ENCODE measurements at places on chromosomes 1 and 21.
A peak's percentile ranks its signal among the peaks of the same experiment; 100 is the strongest.

DNA sequence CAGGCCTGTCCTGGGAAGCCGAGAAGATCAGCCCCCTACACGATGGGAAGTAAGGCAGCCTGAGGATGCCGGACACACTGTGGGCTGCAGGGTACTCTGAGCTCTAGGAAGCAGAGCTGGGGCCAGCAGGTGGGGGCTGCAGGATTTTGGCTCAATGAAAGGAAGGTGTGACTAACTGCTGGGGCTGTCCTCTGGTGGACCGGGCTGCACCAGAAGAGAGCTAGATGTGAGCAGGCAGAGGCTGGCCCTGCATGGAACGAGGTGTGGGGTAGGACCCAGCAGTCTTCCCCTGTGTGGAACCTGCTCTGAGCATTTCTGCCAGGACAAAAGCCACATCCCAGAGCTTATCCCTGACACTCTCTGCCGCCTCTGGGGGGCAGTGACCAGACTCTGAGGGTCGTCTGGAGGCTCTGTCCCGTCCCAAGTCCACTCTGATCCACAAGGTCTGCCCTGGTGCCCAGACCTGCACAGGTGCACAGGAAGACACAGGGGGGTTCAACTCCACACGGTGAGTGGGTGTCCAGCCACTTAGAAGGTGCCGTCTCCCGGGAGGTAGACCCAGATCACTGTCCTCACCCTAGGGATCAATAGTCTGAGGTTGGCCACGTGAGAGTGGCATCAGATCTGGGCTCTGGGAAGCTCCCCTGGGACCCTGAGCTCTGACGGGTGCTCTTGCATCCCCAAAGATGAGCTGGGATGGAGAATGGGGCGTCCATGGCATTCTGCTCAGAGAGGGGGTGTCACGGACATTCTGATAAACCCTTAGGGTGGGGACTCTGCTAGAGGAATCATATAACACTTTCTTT is 187.6 kb upstream of the VAMP3 start:
- DNase-seq = no peak

- DNase-seq = peak; percentile 42
Observed at GRCh38 chr1:42931108-42931539, 27.5 kb downstream of the SLC2A1 start.

GRCh38 chr1:34460193-34460592 is 283.5 kb downstream of the C1orf94 start:
- DNase-seq = peak; percentile 6

DNA sequence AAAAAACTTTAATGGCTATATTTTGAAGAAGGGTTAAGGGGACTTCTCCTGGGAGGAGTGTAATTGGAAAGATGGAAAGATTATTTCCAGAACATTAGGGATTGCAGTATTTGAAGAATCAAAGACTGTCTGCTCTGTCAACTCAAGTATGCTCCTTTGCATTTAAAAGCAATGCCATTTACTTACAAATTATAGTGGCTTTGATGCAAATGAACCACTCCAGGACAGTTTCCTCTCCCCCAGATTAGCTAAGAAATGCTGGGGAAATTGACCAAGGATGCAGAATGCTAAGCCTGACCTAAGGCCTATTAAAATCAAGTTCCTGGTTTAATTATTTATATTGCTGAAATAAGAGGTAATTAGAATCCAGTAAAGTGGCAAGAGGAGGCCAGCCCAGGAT is 110.5 kb upstream of the CAMK1G start:
- no peak for DNase-seq

DNA sequence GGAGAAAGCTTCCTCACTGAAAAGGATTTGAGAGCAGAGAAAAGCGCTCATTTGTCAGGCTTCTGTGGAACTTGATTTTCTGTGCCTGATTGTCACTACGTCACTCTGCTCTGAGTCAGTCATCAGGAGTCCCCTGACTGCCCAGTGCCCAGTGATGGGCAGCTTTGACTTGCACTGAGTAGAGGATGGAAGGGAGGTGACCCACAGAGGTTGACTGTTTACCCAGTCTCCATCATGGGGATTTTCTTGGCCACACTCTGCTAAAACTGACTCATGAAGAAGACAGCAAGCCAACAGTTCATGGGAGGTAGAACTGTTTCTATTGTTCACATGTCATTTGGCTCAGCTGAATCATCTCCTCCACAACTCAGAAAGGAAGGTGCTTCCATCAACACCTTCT is 82.1 kb upstream of the DUSP10 start:
- DNase-seq = peak; percentile 90

DNA sequence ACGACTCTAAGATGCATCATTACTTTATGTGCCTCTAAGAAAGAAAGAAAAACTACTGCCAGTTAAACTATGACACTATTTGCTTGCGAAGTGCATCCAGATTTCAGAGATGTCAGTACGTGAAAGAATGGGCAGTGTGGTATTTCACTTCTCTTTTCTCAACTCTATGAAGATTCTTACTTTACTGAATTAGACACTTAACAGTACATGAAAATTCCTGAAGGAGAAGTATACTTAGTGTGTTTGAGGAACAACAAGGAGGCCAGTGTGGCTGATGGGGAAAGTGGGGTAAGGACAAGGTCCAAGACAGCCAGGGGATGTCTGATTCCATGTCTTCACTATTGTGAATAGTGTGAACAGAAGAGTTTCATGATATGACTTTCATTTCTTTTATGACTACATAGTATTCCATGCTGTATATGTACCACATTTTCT is 53.9 kb upstream of the HSD17B7 start:
- no peak for DNase-seq

- DNase-seq = peak; percentile 78
Observed at GRCh38 chr1:27662707-27663393, 9.1 kb downstream of the IFI6 start.

DNA sequence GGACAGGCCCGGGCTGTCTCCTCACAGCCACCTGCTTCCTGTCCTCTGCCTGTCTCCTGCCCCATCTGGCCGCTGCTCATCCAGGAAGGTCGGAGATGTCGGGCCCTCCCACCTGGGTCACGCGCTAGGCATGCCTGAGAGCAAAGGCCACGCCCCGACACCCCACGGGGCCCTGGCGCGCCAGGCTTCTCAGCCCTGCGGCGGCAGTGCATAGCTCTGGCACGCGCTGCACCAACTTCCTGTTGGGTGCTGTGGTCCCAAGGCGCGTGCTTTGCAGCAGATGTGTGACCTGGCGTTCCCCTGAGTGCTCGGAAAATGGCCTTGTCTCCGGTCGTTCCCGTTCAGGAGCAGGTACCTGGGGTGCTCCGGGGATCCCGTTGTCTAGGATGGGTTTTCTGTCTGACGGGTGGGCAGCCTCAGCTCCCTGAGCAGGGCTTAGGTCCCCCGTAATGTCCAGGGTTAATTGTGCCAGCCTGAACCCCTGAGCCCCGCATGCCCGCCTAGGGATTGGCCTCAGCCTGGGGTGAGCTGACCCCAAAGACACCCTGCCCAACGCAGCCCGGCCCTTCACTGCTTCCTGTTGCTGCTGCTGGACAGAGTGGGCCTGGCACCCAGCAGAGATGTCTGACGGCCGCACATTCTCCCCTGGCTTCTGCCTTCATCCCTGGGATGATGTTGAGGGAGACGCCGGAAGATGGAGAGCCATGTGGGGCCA is 19.4 kb upstream of the KCNAB2 start:
- no peak for DNase-seq

- DNase-seq = no peak
Observed at GRCh38 chr1:14993414-14993813, 160.1 kb upstream of the TMEM51 start.

DNA sequence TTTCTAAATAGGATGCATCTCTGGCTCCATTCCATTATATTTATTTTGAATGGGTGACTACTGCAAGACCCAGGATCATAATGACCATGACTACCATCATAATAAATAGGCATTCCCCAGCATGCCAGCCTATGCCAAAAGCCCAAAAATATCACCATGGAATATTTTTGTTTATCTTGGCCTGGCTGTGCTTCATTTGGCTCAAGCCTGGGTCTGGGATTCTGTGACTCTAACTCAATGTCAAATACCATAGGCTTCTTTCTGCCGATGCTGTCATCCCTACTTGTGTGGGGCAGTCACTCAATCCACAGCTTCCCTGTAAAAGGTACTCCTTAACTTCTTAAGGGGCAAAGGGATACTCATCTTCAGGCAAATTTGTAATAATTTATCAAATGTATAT is 66.6 kb downstream of the DIRAS3 start:
- DNase-seq = no peak

DNA sequence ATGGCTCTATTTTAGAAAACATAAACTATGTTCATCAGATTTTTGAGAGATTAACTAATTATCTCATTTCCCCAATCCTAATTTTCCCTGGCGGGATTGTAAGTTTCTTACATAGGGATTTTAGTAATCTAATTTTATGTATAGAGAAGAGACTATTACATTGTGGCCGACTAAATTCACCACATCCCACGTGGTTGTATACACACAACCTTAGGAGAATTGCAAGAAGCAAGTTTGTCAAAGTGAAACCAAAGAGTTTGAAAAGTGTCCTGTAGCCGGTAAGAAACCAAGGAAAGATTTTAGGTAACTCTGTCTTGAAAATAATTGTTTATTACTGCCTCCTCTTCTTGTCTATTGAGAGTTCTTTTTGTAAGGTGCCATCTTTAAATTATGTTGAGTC is 550.6 kb downstream of the LTN1 start:
- DNase-seq = no peak

DNA sequence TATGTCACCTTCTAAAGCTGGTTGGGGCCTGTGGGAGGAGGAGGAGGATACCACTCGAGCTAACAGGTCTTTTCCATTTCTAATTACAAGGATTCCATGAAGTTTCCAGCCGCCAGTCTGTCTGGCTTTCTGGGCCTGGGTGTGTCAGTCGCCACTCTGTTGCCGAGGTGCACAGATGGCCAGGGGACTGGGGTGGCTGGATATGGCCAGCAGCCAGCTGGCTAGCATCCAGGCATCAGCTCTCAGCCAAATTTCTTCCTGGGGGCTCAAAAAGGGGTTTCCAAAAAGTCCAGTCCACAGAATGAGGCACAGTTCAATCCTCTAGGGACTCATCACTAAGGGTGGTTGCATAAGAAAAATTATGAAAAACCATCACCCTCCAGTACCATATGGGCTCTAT is 32.4 kb downstream of the ITPKB start:
- DNase-seq = no peak

DNA sequence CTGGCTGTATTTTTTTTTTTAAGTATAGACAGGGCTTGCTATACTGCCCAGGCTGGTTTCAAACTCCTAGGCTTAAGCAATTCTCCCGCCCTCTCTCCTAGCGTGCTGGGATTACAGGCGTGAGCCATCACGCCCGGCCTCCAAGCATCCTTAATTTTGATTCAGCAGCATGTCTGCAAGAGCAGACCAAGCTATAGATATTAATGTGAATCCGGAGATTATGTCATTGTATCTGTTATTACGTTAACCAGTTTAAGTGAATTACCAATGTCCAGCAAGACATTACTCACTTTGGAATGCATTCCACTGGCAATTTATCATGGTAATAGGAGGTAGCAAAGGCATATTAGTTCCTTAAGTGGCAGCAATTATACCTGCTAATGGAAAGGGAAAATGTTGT is 179.7 kb downstream of the CHRM3 start:
- no peak for DNase-seq

- DNase-seq = no peak
Observed at GRCh38 chr21:17388226-17388625, 124.6 kb upstream of the CXADR start.

DNA sequence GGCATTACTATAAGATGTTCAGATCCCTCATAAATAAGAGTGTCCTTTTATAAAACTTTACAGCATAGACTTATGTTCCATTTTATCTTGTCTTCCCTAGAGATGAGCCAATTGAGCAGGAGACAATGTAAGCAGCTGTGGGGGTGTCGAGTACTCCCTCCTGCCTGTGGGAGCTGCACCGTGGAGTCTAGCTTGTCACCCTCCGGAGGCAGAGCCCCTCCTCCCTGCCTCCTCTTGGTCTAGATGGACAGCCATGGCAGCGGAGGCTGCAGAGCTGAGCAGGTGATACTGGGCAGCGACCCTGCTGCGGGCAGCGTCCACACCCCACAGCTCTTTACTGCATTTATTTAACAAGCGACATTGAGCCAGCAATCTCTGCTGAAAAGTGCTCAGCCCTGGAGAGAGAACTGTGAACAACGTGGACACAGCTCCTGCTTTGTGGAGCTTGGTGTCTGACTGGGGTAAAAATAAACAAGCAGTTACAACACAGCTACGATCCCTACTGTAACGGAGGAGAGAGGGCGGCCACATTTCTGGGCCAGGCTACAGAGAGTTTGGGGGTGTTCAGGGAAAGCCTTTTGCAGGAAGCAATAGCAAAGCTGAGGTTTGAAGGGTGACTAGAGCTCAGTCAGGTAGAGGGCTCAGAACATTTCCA is 12.8 kb upstream of the KIF21B start:
- DNase-seq = no peak

Measured in fibroblast of mammary gland (primary cell).